ENCODE measurements at places on chromosomes 13 and 19.

- DNase-seq = no peak
Measured at GRCh38 chr19:2488405-2488941, 12.5 kb downstream of the GADD45B start.

GRCh38 chr13:33606692-33607091 lies 211.3 kb upstream of the RFC3 start:
- DNase-seq = peak; percentile 60

DNA sequence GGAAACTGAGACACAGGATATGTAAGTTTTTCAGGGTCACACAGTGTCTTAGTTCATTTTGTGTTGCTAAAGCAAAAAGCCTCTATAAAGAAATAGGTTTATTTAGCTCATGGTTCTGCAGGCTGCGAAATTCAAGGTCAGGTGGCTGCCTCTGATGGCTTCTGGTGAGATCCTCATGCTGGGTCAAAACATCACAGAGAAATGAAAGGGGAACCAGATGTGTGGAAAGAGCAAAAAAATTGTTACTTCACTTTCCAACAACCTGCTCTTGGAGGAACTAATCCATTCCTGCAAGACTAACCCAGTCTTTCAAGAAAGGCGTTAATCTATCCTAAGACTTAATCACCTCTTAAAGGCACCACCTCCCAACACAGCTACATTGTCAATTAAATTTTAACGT lies 64.2 kb upstream of the UBL3 start:
- DNase-seq = no peak

DNA sequence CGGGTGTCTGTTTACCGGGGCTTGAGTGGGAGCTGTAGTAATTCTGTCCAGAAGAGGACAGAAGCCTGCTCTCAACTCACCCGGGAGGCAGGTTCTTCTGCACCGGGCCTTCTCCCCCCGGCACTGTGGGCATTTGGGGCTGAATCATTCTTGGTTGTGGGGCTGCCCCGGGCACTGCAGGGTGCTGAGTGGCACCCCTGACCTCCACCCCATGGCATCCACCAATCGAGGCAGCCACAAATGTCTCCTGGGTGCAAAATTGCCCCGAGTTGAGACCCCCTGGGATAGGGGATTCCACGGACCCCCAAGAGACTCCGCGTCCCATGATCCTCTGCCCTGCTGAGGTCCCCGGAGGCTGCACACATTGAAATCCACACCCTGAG lies 68.8 kb downstream of the GNG7 start:
- no peak for DNase-seq

GRCh38 chr19:39111593-39112199 lies 13.9 kb upstream of the PAK4 start:
- no peak for DNase-seq

DNA sequence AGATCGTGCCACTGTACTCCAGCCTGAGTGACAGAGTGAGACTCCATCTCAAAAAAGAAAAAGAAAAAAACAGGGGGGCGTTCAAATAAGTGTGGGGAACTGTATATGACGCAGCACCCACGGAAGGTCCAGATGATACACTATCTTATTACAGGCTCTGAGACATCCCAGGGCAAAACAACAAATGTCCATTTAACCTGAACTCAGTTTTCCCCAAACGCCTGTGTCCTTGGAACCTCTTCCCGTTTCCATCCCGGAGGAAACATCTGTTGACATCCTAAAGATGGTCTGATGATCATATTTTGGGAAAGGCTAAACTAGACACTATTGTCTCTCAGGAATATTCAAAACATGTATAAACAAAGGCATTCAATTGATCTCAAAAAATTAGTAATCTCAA lies 72.4 kb downstream of the COL4A1 start:
- no peak for DNase-seq

DNA sequence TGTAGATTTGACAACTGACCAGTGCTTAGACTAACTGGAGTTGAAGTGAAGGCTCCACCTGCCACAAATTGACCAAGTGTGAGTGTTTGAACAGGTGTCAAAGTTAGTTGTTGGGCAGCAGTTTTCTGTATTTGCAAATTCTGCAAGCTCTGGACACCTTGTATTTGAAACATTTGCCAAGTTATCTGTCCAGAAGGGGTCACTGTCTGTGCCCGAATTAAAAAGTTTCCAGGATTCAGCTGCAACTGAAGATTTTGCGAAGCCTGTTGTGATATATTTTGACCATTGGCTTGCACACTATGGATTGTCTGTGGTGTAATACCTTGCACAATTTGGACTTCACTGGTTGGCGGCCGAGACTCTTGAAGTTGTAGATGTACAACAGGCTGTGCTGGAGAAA lies 1690.7 kb downstream of the SLITRK5 start:
- DNase-seq = no peak

DNA sequence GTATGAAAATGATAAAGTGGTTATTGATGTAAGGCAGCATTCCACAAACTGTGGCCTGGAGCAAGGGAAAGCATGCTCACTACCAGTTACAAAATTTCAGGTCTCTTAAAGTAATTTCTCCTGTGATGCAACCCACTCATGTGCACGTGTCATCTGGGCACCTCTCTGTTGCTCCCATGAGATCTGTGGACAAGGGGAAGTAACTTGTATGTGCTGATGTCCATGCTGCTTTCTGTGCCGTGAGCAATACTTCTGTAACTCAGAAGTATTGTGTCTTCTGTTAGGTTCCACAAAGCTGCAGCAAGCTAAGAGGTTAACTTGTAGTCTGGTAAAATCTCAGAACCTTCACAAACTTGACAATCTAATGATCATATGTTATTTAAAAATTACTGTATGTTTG lies 930.0 kb upstream of the SLITRK6 start:
- no peak for DNase-seq

- no peak for DNase-seq
Measured at GRCh38 chr19:17753976-17754375, 2.7 kb downstream of the FCHO1 start.
